ENCODE measurements at places on chromosomes 7 and 10.

DNA sequence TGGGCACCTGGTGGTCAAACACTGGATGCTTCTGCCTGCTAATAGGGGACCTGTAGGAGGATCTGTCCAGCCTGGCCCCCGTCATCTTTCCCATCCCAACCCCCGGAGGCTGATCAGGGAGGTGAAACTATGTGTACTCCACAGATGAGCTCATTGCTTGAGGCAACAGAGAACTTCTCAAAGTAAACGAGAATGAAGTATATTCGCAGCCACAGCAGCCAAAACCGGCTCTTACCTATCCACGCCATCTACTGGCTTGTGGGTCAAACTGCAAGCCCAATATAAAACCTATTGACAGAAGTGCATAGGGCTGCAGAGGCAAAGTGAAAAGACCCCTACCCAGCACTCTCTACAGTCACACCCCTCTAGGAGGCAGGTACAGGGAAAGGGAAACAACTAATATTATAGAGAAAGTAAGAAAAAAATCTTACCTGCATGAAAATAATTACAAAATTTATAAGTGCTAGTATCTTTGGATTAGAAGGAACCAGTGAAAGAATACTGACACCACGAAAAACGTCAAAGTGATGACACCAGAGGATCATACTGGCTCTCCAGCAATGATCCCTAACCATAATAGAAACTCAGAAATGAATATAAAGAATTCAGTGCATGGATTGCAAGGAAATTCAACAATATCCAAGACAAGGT, 973.5 kb downstream of the ANKRD7 start:
- DNase-seq, result no peak

DNA sequence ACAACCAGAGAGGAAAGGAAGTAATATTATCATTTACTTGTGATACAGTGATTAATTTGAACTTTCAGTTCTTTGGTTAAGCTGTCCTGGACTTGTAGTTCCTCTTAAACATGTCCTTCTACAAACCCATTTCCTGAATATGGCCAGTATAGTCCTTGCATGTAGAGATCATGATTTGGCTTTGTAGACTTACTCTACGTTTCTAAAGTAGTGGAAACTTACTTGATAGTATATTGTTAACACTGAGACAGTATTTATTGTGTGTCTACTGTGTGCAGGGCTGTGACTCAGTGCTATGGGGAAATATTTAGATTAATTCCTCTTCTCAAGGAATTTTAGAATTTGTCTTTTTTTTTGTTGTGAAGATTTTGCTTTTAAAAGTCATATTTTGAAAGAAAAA, 109.5 kb downstream of the NRF1 start:
- no peak for DNase-seq

GRCh38 chr7:47685712-47686376, 103.9 kb upstream of the TNS3 start:
- no peak for DNase-seq

GRCh38 chr10:133310789-133311188, 2.1 kb downstream of the ZNF511 start:
- no peak for DNase-seq

- no peak for DNase-seq
Observed at GRCh38 chr10:47402641-47403301, 18.7 kb upstream of the ZNF488 start.

- no peak for DNase-seq
Observed at GRCh38 chr10:88440541-88440940, 142.6 kb downstream of the RNLS start.

DNA sequence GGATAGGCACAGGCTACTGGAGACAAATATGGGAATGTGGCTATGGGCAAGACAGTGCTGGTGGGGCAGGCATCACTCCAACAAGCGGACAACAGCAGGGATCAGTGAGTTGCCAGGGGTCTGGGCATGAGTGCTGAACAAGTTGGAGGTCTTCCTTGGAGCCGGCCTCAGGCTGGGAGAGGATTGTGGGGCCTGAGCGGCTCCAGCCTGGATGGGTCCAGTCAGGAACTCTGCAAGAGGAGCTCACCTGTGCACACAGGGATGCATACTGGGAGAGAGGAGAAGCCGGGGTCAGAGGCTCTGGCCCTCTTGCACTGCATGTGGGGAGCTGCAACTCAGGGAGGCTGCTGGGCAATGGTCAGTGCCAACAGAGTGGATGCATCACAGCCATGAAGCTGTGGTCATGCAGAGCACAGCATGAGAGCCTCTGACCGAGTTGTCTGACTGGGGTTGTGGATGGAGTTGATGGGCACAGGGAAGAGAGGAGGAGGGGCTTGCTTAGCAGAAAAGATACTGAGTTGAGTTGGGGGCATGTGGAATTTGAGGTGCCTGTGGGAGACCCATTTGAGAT, 204.0 kb upstream of the ZNF32 start:
- no peak for DNase-seq

DNA sequence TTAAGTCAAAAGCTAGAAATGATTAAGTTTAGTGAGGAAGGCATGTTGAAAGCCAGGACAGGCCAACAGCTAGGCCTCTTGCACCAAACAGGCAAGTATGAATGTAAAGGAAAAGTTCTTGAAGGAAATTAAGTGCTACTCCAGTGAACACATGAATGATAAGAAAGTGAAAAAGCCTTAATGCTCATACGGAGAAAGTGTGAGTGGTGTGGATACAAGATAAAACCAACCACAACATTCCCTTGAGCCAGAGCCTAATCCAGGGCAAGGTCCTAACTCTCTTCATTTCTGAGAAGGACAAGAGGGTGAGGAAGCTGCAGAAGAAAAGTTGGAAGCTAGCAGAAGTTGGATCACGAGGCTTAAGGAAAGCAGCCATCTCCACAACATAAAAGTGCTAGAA, 53.0 kb downstream of the DNAJC1 start:
- no peak for DNase-seq

GRCh38 chr7:133696056-133696455, 431.1 kb upstream of the LRGUK start:
- DNase-seq, result no peak

GRCh38 chr7:94907811-94908322, 473 bp downstream of the PPP1R9A start:
- no peak for DNase-seq

GRCh38 chr10:66587680-66588050, 338.2 kb upstream of the LRRTM3 start:
- DNase-seq, result no peak

- no peak for DNase-seq
Observed at GRCh38 chr7:74455928-74456327, 2.2 kb downstream of the GTF2IRD1 start.

- DNase-seq, result no peak
Observed at GRCh38 chr10:124092860-124093773, at the start of gene CHST15. Gene CHST15, minus strand, starts transcription at chr10:124093598. Its CDS starts 47,386 bp downstream, at chr10:124046212.

DNA sequence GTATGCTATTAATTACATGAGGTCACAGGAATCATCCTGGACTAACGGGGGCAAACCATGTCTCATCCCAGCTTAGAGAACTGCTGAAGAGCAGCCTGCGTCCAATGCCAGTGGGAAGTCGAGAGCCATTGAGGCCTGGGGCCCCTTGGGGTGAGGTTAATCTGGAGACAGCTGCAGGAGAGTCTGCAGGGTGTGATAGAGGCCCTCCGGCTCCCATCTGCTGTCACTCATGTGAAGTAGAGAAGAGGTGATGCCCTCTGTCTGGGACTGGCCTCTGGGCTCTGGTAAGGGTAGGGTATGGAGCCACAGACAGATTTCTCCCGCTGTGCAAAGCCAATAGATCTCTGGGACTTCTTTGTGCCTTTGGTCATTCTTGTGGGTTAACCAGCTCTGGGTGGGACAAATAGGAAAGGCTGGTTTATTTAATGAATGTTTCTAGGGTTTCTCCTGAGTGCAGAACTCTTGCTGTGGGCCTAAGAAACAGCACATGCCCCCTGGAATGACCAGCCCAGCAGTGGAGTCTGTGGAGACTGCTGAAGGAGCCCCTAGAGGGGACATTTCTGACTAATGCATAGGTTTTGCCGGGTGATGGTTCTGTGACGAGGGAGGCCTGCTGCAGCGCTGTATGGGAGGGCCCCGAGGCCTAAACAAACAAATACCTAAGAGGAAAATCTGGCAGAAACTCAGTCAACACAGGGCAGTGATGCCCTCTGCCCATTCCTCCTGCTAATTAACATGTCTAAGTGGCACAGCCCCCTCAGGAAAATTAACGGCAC, 34.5 kb downstream of the CRHR2 start:
- no peak for DNase-seq

- no peak for DNase-seq
Observed at GRCh38 chr7:25656581-25657026, 428.3 kb upstream of the NPVF start.

DNA sequence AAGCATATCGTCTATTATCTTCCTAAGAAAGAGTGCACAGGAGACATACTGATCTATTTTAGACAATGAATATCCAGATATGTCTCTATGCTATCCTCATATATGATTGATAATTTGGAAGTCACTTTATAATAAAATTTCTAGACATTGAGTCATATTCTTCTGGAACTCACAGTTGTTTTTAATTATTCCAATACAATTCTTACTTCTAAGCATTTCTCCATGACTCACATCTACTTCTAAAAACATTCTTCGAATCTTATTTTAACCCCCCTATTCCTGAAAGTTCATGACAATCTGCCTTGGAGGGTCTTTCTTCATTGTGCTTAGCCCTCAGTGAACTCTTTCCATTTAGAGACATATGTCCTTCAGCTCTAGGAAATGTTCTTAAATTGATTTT, 368.1 kb downstream of the MDFIC start:
- no peak for DNase-seq

GRCh38 chr7:150876817-150877526, 24.7 kb downstream of the AOC1 start:
- DNase-seq, result peak; percentile 10

DNA sequence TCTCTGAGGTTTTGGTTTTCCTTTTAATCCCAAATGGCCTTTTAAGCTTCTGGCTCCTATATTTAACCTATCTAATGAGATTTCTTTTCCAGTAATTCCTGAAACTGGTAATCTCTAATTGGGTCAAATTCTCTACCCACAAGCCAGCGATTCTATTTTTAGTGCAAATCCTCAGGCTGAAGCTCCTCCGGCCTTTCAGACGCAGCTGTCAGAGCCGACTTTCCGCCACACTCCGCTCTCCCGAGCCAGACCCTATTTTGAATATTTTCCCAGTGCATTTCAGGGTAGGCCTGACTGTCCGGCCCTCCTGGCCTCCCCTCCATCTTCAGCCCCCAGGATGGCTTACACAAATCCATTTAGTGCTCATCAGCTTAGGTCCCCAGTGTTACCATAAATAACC, 9.7 kb upstream of the ADCY1 start:
- no peak for DNase-seq

DNA sequence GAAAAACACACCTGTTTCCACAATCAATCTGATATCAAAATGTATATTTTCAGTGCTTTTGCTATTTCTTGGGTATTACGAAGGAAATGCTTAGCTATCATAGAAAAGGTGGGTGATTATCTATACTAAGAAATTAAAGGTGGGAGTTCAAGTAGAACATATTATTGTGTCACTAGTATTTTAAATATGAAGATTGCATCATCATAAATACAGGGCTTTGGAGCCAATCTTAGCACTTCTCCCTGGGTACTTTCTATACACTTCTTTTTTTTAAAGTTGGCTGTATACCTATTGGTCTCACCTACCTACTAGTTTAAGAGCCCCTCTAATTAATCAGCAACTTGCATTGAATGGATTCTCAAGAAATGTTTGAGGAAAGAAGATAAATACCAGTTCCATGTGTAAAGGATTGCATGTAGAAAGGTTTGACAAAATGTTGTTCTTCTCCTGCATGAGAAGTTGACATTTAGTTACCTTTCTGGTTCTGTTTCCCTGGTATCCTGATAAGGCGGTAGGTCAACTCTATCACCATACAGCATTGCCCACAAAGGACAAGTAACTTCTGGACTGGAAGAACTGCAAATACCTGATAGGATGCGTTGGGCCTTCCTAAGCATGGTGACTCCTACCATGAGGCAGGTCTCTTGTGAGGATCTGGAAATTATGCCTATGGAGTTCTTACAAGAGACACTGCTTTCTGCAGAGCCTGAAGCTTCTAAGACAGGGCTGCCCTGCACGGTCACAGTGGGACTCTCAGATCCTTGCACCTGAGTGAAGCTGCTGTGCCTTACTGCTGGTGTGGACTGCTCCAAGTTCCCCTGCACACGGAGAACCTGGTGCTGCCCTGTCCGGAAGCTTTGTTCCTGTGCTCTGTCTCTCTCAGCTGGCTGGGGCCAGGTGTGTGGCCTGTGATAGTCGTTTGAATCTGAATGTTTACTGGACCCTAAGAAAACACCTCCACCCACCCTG, 32.1 kb upstream of the PDSS1 start:
- no peak for DNase-seq

DNA sequence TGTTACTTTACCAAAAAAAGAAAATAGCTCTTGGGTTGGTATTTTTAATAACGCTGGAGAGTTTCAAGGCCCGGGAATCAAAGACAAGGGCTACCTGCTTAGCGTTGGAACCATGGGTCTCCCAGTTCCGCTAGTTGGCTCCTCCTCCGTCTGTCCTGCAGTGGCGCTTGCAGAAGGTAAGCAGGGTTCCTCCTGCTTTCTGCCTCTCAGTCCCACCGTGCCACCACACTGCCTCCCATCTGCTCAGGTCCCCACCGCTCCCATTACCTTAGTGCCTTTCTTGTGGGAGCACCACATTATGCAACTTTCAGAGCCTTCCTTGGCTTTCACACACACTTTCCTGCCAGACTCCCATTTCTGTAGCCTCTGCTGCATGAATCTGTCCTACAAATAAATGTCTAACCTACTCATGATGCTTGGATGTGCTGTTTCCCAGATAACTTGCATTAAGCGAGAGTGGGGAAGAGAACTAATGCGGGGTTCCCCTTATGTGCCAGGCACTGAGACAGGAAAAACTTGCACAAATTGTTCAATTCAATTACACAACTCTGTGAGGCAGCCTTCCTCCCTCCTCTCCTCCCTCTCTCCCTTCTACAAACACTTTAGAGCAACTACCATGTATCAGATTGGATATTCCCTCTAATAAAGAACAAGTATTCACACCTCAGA, 124.5 kb downstream of the AOAH start:
- no peak for DNase-seq

GRCh38 chr7:26949319-26949718, 84.9 kb upstream of the SKAP2 start:
- DNase-seq, result no peak

DNA sequence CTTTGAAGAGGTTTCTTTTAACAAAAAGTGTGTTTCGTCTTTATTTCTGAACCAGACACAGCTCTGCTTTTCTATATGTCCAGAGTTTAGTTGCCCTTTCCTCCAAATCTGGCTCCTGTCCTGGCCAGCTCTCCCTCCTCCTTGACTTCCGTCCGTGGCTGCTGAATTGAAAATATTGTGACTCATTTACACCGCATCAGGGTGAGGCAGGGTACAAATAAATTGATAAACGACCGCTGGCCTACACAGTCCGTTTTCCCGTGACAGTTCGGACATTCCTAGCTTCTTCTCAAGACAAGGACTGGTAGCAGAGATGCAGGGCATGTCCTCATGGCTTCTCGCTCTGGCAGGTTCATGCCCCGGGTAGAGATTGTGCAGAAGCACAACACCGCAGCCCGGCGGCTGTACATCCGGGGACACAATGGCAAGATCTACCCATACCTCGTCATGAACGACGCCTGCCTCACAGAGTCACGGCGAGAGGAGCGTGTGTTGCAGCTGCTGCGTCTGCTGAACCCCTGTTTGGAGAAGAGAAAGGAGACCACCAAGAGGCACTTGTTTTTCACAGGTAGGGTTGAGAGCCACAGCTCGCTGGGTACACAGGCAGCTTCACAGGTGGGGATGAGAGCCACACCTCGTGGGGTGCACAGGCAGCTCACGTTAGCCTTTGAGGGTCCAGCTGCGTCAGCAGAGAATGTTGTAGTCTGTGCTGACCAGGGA, 126.6 kb downstream of the TRRAP start:
- DNase-seq, result no peak

- no peak for DNase-seq
Observed at GRCh38 chr10:13816195-13816925, 229.6 kb downstream of the PRPF18 start.

All from T-helper 22 cell (primary cell).